ENCODE measurements at places on chromosomes 11 and 22.

DNA sequence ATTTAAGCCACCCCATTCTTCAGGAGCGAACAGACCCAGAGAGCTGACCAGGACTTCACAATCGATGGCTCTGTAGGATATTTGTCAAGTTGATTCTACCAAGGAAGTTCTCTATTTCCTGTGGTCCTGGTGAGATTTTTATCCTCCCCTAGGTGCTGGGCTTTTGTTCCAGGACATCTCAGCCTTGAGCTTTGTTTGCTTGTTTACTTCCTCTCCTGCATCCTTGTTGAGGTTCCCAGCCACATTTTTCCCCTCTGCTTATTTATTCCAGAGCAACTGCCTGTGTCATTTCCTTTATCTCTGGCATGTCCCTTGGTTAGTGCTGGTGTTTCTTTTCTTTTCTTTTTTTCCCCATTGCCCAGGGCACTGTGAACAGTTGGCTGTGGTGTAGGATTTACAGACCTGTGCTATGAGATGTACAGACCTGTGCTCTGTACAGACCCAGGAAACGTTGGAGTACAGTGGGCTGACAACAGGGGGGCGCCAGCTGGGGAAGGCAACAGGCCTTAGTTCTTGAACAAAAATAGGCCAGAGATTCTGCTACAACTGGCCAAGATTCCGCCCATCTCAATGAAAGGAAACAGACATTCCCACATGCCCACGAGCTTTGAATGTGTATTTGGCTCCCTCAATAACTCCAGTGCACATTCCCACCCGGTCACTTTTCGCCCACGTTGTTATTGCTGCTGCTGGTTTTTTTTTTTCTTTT is 235.9 kb upstream of the DDI1 start:
- no peak for DNase-seq

- DNase-seq: no peak
Measured at GRCh38 chr11:73017024-73017751, 124.9 kb downstream of the FCHSD2 start.

DNA sequence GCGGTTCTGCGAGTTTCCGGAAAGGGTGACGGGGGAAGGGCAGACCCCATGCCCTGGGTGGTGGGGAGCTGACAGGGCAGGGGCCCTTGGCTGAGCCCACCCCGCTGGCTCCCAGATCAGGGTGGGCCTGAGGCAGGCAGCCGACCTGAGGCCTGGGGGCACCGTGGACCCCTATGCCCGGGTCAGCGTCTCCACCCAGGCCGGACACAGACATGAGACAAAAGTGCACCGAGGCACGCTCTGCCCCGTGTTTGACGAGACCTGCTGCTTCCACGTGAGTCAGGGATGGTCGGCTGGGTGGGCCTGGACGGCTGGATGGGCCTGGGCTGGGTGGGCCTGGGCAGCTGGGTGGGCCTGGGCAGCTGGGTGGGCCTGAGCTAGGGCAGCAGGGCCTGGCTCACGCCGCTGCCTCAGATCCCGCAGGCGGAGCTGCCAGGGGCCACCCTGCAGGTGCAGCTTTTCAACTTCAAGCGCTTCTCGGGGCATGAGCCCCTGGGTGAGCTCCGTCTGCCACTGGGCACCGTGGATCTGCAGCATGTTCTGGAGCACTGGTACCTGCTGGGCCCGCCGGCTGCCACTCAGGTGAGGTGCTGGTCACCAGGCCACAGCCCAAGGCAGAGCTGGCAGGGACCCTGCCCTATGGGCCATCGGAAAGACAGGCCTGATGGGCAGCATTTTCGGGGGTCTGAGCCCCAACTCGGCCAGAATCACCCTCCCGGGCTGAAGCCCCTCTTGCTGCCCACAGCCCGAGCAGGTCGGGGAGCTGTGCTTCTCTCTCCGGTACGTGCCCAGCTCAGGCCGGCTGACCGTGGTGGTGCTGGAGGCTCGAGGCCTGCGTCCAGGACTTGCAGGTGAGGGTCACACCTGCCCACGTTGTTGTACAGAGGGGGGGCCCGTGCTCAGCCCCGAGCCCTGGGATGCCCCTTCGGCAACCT is 1.5 kb downstream of the SYT8 start:
- DNase-seq: no peak

DNA sequence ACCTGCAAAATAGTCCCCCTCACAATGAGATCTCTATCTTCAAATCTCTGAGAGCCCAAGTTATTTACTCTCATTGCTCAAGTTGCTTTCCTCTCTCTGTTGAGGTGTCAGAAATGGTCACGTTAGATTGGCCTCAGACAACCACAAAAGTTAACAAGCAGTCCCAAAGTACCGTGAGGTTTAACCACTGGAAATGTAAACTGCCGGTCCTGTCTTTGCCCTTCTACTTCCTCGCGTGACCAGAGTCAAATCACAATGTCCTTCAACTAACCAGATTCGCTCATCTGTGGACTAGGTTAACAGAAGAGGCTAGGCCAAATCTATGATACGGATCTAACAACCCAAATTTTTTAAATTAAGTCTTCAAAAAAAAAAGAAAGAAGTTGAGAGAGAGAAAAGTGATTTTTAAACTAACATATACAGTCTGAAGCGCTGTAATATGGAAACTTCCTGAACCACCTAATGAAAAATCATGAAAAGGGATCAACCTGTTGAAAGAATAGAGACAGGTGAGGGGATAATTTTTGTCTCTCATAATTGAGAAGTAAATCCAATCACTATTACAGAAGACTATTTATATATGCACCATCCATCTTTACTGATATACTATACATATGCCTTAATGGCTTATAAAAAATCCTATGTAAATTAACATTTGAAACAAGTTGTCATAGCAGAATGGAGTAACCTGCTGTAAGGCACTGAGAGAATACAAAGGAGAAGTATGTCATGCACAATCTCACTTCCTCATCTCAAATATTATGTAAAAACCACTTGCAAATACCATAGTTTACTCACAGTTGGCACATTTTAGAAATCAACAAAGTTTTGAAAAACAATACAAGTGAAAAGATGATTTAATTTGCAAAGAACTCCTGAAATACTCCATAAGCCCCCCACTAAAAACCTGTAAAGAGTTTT is 3.3 kb upstream of the JAML start:
- no peak for DNase-seq

DNA sequence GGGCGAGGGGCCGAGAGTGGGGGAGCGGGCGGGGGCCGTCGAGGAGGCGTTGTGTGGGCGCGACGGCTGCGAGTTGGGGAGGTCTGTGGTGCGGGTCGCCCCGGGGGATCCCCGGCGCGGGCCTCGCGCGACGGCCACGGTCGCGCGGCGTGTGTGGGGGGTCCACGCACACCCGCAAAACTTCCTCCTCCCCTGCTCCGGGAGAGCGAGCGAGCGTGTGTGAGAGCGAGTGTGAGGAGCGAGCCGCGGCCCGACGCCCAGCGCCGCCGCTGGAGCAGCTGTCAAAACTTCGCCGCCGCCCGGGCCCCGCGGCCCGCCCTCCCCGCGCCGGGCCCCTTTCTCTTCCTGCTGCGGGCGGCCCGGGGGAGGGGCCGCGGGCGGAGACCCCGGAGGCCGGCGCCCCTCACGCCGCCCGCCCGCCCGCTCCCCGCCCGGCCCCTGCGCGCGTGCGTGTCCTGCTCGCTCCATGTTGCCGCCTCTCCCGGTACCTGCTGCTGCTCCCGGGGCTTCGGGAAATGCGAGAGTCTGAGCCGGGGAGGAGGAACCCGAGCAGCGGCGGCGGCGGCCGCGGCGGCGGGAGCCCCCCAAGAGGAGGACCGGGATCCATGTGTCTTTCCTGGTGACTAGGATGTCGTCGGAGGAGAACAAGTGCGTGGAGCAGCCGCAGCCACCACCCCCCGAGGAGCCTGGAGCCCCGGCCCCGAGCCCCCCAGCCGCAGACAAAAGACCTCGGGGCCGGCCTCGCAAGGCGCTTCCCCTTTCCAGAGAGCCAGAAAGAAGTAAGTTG is 9.0 kb upstream of the CCT8L2 start:
- no peak for DNase-seq
